ENCODE measurements at places on chromosomes 5 and 9. TPM values are rescaled to one million over a fixed set of nuclear protein-coding genes. Genes with fewer than 3 reads are reported as not detected.

Gene DCTN3
- total RNA-seq = 55.4 TPM

Gene KCNN2
- 0.89 TPM for total RNA-seq

Gene CLIC3
- total RNA-seq = not detected

Gene PSD2
- not detected for total RNA-seq

Gene SV2C
- 1.8 TPM for total RNA-seq

Gene IL31RA
- 1.3 TPM for total RNA-seq

Gene DMRT3
- not detected for total RNA-seq

Gene NUTM2F
- total RNA-seq = not detected

Gene RGS14
- 4.2 TPM for total RNA-seq

Gene C9orf153
- not detected for total RNA-seq

Gene NUTM2G
- total RNA-seq = not detected

Gene PCDHGC5
- total RNA-seq = 2.0 TPM

Gene TRIM36
- total RNA-seq = 6.2 TPM

Gene VCAN
- 29.2 TPM for total RNA-seq

Gene DIPK1B
- total RNA-seq = 3.8 TPM

Gene GPR150
- total RNA-seq = not detected

Gene SHISAL2B
- not detected for total RNA-seq

Gene DOK3
- total RNA-seq = 0.43 TPM

Gene PCA3
- 0.45 TPM for total RNA-seq

Gene GARIN3
- not detected for total RNA-seq

All from stomach (tissue), 19 donors.